ENCODE measurements at places on chromosomes 13 and 19. TPM values are rescaled to one million over a fixed set of nuclear protein-coding genes. Genes with fewer than 3 reads are reported as not detected.

DNA sequence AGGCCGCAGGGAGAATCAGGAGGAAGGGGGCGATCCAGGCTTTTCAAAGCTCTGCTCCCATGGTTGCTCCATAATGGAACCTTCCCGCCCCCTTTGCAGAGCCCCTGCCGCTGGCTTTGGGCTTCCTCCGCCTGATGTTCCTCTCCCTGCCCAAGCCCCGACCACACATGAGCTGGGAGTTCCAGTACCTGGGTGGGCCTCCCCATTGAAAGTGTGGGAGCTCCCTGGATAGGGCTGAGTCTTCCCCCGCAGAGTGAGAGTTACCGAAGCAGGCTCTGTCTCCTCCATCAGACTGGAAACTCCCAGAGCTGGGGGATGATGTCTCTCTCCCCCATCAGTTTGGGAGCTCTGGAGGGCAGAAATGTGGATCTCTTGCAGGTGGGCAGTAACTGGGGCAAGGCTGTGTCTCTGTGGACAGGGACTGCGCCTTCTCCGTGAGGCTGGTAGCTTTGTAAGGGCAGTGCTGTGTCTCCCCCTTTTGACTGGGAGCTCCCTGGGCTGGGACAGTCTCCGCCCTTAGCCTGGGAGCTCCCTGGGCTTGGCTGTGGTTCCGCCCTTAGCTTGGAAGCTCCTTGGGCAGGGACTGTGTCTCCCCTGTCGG is 722 bp downstream of the DCAF15 start:
- DNase-seq, result no peak

DNA sequence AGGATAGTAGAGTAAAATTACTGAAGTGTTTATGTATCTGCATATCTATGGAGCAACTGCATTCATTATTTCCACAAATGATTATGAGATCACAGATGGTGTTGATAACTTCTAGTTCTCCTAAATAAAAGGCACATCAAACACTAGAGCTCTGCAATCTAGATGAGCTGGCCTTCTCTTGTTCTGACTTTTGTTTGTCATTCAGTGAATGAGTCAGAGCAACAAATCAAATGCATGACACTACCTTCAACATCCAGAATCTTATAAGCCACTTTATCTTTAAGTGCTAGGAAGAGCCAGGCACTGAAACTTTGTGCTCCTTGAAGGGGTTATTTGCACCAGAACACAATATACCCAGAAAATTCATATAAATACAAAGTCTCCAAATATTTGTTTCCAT is 456.0 kb downstream of the PCDH17 start:
- no peak for DNase-seq

GRCh38 chr19:50764409-50764808 is 5.9 kb upstream of the GPR32 start:
- DNase-seq, result no peak

- no peak for DNase-seq
Observed at GRCh38 chr13:97339988-97340749, 93.8 kb upstream of the RAP2A start.

DNA sequence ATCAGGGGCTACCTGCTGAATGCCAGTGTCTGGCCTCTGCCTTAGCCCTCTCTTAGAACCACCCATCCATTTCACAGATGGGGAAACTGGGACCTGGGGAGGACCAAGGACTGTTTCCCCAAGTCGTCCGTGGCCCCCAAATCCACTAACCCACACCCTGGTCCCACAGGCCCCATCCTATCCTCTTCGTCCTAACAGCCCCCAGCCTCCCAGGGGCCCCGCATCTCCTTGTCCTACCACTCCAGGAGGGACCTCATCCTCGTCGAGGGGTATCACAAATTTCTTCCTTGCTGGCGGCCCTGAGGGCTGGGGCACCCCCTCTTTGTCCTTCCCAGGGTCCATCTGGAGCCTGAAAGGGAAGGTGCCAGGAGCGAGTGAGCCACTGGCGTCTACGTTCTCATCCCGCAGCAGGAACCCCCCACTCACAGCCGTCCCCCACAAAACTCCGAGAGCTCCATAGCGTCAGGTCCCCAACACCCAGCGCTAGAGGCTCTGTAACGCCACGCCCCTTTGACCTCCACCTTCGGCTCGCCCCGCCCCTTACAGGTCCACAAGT is 606 bp downstream of the ERCC1 start:
- no peak for DNase-seq

DNA sequence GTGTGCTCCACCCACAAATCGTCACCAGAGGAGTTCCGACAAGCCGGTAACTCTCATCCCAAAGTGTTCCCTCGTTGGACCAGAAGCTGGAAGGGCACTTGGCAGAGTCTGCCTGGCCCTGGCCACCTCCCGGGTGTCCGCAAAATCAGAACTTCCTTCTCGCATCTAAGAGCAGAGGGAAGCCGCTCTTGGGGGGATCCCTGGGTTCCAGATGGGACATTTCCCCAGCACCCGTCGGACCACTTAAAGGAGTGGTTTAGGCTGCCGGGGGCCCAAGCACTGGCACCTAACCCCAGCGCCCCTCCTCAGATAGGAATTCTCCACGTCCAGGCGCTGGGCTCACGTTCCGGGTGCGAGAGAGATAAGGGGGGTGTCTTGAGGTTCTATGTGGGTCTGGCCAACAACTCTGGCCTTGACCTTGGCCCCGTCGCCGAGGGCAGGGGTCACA is 857 bp upstream of the MAP2K7 start:
- DNase-seq, result no peak

DNA sequence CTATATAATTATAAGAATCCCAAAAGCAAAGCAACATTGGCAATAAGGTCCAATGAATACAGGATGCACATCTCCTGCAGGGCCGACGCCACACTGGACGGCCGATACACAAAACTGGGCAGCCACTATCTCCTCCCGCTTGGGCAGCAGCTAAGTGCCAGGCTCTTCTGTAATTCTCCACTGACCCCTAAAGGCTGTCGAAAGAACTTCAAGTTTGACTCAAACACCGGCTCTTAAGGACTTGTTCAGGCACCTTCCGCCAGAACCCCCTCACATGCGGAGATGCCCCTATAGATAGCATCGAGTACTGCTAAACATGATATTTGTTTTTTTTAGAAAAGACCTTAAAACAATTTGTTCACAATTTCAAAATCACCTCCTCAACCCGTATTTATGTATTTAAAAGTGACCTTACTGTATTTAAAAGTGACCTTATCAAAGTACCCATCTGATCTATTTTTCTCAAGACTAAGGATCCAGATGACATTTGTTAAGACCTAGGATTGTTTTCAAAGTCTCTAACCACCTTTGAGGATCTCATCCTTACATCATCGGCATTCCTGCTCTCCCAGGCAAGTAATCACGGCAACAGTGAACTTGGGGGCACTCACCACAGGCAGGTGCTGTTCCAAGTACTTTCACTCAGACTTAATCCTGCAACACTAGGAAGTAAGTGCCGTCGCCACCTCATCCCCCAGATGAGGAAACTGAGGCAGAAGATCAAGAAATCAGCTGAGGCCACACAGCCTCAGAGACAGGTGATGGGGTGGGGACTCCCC is 77.8 kb downstream of the TUBGCP3 start:
- peak; percentile 10 for DNase-seq

DNA sequence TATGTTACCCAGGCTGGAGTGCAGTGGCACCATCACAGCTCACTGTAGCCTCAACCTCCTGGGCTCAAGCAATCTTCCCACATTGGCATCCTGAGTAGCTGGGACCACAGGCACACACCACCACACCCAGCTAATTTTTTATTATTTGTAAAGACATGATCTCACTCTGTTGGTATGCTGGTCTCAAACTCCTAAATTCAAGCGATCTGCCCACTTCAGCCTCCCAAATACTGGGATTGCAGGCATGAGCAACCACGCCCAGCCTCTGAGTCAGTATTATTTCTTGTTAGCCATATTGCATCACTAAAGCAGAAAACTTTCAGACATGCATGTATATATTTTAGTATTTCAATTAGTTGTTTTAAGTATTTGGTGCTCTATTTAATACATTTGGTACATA is 376.4 kb downstream of the GPC6 start:
- DNase-seq, result no peak

GRCh38 chr13:80574113-80574850 is 233.4 kb upstream of the SPRY2 start:
- DNase-seq, result no peak

DNA sequence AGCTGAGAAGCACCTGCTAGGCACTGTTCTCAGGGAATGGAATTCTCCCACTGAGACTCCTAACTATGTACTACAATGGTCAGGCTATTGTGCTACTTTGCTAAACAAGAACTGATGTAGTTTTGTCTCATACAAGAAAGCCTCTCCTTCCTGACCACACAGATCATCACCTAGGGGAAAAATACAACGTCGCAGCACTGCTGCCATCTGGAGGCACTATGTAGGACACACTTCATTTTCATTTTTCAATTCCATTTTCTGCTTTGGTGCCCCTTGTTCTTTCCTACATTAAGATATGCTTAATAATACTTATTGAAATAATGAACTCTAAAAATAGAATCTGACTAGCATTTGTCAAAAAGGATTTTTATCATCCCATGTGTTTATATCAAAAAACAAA is 21.1 kb downstream of the PROSER1 start:
- DNase-seq, result no peak

DNA sequence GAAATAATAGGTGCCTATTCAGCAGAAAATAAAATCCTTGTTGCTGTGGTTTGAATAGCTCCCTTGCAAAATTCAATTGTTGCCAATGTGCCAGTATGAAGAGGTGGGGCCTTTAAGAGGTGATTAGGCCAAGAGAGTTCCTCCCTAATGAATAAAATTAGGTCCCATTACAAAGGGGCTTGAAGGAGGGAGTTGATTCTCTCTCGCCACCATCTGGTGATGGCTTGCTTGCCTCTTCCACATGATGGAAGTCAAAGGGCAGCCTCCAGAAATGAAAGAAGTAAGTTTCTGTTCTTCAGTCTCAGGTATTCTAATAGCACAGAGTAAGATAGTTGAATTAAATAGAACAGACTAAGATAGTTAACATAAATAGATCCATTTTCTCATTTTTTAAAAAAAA is 3.0 kb upstream of the EEF1AKMT1 start:
- no peak for DNase-seq

GRCh38 chr13:112053744-112054615 is 13.0 kb upstream of the SOX1 start:
- DNase-seq, result no peak

DNA sequence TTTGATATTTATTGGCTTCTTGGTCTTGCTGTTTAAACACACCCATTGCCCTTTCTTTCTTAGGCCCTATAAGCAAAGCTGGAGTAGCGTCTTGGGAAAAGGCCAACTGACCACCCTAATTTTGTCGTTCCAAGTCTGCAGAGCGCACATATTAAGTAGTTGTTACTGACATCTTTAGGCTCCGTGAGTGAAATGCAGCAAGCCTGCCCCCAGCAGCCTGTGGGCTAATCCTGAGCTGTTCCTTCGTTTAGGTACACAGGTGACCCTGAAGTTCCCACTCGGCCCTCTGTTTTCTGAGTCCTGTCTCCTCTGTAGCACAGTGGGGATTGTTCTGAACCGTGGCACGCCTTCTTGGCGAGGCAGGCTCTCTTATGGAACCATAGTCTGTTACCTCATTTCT is 170.5 kb downstream of the STK24 start:
- DNase-seq, result no peak

- no peak for DNase-seq
Observed at GRCh38 chr13:113184568-113185440, 23.7 kb downstream of the PCID2 start.

- DNase-seq, result no peak
Observed at GRCh38 chr13:99085139-99085807, 107.4 kb upstream of the DOCK9 start.

- DNase-seq, result peak; percentile 27
Observed at GRCh38 chr13:113209759-113210421, 477 bp downstream of the CUL4A start.

DNA sequence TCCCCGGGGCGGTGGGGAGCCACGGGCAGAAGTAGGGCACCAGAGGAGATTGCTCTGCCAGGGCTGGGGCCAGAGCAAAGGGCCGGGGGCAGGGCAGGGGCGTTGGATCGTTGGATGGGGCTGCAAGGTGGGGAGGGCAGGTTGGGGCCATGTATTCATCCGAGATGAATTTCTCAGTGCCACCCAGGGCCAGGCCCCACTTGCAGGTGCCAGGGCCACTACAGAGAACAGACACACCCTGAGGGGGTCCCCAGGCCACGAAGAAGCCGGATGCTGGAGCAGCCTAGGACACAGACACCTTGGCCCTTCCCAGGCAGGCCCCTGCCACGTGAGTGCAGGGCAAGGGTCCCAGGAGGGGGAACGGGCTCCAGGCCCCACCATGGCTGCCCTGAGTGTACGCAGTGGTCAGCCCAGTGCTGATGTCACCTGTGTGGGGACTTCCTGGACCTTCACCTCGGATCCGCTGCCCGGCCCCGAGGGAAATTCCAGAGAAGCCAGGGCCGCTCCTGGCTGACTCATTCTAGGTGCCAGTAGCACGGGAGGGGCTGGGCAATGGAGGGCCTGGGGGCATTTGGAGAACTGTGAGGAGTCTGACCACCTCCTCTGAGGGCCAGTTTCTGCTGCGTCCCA is 9.6 kb upstream of the SBNO2 start:
- DNase-seq, result no peak

- no peak for DNase-seq
Observed at GRCh38 chr13:77339408-77339807, 12.5 kb upstream of the MYCBP2 start.

DNA sequence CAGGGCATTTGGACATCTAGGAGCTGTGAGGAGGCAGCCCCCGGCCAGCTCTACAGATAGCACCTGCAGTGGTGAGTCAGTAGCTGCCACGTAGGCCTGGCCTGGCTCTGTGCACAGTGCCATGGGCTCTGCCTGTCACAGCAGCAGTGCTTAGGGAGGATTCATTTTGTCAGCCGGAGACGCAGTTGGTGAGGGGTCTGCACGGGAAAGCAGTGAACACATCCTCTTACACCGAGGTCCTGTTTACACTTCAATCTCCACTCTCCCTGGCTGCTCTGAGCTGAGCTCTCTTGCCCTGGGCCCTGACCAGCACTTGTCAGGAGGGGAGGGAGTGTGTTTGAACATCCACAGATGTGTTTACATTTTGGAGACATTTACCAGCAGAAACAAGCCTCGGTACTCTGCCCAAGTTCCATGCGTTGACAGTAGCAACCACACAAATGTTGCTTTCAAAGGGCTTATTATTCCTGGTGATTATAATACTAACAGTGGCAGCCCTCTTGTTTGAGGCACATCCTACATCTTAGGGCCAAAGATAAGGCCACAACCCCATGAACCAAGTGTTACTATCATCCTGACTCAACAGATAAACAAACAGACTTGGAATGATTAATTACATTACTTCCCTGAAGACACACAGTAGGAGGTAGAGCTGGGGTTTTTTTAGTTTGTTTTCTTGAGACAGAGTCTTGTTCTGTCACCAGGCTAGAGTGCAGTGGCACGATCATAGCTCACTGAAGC is 148.9 kb downstream of the USP12 start:
- DNase-seq, result peak; percentile 41

Gene RDH8
- not detected for total RNA-seq

Gene C19orf53
- 15.8 TPM for total RNA-seq

Gene ZNF763
- total RNA-seq, result 6.7 TPM

Gene PSG3
- total RNA-seq, result not detected

Gene ARL11
- 0.31 TPM for total RNA-seq

Gene EDNRB
- total RNA-seq, result 24.6 TPM

Gene NKG7
- not detected for total RNA-seq

Gene KIR2DL4
- not detected for total RNA-seq

Gene ERICH4
- not detected for total RNA-seq

Gene ZNF534
- 2.8 TPM for total RNA-seq

Gene CATSPERD
- total RNA-seq, result not detected

Data from occipital lobe (tissue), 3 donors.